ENCODE measurements at places on chromosomes 13 and 19.

- no peak for DNase-seq
These were observed 439.8 kb downstream of the TDRD3 start for GRCh38 chr13:60836821-60837220.

DNA sequence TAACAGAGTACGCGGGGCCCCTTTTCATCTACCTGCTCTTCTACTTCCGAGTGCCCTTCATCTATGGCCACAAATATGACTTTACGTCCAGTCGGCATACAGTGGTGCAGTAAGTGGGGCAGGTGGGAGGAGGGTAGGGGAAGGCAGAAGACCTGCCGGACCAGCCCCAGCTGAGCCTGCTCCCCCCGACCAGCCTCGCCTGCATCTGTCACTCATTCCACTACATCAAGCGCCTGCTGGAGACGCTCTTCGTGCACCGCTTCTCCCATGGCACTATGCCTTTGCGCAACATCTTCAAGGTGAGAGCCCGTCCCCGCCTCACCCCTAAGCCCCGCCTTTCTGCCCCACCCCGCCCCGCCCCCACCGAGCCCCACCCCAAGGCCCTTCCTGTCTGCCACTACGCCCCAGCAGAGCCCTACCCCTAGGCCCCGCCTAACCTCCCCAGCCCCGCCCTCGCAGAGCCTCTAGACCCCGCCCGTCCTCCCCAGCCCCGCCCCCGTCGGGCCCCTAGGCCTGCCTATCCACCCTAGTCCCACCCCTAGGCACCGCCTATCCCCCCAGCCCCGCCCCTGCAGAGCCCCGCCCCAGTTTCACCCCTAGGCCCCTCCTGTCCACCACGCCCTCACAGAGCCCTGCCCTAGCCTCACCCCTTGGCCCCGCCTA, 7.7 kb downstream of the NDUFB7 start:
- DNase-seq = peak; percentile 41

DNA sequence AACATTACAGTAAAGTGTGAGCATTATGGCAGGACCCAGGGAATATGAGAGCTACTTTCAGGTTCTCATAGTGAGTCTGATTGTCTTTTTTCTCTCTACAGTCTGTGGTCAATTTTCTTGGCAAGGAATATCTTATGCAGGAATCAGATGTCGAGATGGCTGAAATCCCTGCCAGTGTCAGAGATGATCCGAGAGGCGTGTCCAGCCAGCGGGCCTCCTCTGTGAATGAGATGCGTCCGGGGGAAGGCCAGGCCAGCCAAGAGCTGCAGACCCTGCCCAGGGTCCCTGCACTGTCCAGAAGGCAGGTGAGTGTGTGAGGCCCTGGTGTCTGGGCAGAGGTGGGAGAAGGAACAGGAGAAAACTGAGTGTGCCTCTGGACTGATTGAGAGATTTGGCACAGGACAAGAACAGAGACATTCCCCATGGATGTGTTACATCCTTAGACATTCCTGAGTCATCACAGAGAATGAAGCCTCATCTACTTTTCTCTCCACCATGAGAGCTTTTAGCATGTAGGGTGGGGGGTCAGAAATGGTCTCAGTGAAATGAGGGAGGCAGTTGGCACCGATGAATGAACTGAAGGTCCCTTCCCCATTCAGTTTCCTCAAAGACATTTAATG, 27.3 kb upstream of the EDDM13 start:
- DNase-seq = no peak

GRCh38 chr13:40585911-40586471, 80.5 kb downstream of the FOXO1 start:
- no peak for DNase-seq

DNA sequence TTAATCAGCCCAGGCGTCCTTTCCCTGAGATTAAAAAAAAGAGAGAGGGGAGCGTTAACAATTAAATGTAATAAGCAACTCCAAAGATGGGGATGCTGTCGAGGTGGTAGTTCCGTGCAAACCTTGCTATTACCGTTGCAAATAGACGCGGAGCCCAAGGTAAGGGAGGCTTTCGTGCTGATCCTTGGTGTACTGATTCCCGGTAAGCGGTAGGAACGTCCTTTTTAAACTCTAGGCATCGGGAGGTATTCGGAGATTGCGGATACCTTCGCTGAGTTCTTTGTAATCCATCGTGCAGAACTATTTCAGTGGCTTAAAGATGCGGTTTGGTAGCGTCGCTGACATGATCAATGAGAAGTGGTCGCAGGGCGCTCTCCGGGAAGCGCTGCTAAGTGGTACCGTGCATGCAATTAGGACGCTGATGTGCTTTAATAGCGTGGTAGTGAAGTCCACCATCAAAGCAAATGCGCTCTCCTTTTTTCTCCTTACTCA, 3.1 kb downstream of the SLITRK5 start:
- no peak for DNase-seq

GRCh38 chr13:23848646-23849141, 40.5 kb downstream of the MIPEP start:
- DNase-seq = no peak

GRCh38 chr13:20544201-20544923, 18.7 kb upstream of the CRYL1 start:
- no peak for DNase-seq

- DNase-seq = no peak
These were observed 28.9 kb downstream of the TDRD12 start for GRCh38 chr19:32748497-32748896.

GRCh38 chr19:12996406-12997094, 1.3 kb downstream of the NFIX start:
- DNase-seq = no peak

DNA sequence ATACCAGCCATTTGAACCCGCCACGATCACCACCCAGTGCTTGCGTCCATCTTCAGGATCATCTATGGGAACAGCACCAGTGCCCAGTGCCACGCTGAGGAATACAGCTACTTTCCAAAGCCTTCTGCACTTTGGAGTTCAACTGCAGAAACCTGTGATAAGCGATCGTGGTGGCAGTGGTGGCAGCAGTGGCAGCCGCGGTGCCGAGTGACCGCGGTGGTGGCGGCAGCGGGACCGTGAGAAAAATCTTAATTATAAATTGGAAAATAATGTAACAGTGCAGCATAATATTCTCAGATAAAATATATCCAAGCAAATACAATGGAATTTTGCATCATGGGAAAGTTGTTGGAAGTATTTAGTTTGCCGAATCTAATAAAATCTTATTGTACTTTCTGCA, 2270.9 kb downstream of the PCDH9 start:
- no peak for DNase-seq

DNA sequence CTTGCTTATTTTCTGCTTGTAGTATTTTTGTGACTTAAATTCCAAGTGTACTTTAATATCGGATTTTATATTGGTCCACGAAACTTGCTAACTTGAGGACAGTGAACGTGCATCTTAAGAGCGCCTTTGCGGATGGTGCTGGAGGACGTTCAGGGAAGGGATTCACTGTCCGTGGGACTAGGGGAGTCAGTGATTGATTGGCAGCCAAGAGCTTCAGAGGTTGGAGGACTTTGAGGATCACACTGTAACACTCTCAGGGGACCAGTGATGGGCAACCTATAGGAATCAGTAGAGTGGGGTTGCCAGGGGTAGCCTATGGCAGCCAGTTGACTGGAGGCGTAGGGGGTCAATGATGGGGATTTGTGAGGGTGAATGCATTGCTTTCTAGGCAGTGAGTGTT, 516 bp downstream of the ZNF175 start:
- no peak for DNase-seq

DNA sequence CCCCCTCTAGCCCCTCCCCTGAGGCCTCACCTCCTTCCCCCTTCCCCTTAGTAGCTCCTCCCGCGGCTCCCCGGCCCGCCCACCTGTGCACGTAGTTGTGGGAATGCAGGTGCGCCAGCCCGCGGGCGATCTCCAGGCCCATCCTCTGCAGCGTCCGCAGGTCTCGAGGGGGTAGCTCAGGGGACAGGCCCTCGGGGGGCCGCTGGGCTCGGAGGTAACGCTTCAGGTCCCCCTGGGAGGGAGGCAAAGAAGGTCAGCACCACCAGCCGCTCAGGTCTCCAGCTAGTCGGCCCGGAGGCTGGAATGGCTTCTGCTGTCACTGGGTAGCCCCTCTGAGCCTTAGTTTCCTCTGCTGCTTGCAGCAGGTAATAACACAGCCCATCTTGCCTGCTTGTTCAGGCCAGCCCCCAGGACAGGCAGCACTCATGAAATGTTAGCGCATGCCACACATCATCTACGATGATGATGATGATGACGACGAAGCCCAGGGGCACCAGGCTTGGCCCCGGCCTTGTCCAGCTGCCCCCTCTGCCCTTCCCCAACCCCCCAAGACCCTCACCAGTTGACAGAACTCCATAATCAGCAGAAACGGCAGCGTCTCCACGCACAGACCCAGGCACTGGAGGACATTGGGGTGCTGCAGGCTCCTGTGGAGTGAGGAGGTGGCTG, 9.2 kb downstream of the LMTK3 start:
- DNase-seq = no peak
